ENCODE measurements at places on chromosomes 5 and 9.

DNA sequence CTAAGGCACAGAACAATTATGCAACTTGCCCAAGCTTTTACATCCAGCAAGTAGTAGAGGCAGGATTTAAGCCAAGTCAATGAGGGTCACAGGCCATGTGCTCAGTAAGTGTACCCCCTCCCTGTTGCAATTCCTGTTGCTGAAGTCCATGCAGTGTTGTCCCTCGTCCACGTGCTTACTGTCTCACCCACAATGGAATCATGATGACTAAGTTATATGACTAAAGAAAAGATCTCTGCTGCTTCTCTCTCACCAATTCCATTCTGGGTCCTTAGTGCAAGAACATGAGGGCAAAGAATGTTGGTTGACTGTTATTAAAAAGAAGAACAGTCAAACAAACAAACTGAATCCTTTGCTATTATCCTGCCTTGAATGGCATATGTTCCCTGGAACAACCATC is 233.6 kb upstream of the SLC24A2 start:
- no peak for DNase-seq

DNA sequence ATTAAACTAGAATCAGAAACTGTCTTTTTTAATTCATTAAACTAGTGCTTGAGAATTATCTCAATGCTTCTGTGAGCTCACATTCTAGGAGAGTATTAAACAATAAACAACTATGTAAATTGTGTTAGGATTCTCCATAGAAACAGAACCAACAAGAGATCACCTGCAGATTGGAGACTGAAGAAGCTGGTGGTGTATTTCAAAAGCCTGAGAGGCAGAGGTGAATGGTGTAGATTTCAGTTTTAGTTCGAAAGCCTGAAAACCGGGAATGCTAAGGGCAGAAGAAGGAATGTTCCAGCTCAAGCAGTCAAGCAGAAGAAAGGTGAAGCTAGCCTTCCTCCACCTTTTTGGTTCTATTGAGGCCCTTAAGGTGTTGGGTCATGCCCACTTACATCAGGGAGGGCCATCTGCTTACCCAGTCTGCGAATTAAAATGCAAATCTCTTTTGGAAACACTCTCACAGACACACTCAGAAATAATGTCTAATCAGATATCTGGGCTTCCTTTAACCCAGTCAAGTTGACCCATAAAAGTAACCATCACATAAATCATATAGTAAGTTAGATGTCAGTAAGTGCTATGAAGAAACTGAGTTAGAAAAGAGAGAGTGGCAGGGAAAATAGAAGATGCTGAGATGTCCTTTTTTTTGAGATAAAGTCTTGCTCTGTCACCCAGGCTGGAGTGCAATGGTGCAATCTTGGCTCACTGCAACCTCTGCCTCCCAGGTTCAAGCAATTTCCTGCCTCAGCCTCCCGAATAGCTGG is 291.5 kb downstream of the ARRDC3 start:
- DNase-seq: no peak

DNA sequence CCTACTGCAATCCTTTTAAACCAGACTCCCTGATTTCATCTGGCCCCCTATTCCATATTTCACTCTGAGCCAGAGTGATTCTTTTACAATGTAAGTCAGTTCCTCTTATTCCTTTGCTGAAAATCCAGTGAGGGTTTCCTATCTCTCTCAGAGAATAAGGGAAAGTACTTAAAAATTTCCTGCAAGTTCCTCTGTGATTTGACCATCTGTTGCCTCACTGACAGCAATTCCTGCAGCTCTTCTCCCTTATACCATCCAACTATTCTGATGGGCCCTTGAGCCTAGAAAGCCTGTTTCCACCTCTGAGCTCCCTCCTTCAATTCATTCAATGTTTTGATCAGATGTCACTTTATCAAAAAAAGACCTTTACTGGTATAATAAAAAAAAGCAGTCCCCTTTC is 317.1 kb upstream of the CCNH start:
- no peak for DNase-seq

DNA sequence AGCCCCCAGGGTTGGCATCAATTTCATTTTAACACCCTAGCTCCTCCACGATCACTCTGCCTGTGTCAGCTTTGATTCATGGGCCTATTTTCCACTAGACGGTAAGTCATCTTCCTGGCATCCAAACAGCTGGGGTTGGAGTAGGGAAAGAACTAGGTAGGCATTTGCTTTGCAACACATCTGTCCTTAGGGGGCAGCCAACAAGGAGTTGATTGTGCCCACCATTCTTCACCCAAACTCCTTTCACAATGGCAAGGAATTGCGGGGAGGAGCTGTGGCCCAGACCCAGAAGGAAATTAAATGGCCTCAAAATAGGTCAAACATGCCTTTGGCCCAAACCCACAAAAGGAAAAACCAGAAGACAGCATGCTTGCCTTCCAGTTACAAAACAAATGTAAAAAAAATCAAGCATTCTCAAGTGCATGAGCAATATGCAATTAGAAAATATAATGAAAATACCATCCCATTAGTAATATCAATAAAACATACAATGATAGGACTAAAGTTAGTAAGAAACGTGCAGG is 71.8 kb downstream of the NRG2 start:
- DNase-seq: no peak

DNA sequence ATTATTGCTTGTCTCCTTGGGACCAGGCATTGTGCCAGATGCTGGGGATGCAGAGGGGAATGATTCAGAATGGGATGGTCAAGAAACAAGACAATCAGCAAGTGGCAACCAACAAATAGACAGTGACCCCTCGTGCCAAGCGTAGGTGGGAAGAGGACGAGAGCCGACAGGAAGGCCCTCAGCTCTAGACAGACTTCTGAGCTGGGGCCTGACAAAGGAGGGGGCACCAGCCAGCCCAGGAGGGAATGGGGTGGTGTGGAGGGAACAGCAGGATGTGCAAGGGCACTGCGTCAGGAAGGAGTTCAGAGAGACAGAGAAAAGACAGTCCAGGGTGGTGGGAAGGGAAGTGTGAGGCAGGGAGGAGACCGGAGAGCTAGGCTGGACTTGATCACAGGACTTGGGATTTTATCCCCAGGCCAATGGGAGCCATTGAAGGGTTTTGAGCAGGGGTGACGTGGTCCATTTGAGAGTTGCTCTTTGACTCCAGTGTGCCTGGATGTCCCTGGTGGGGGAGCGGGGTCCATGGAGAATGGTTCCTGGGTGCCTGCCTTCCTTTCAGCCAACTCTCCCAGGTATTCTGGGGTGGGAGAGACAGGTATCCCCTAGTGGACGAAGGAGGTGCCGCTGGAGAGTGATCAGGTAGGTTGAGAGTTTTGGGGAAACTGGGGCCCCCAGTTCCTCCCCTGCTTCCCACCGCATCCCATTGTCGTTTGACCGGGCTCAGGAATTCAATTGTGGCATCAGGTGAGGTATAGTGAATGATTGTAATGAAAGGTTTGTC is 79.3 kb upstream of the ZNF618 start:
- DNase-seq: no peak

- no peak for DNase-seq
Observed at GRCh38 chr9:89219637-89220036, 41.0 kb upstream of the SHC3 start.

DNA sequence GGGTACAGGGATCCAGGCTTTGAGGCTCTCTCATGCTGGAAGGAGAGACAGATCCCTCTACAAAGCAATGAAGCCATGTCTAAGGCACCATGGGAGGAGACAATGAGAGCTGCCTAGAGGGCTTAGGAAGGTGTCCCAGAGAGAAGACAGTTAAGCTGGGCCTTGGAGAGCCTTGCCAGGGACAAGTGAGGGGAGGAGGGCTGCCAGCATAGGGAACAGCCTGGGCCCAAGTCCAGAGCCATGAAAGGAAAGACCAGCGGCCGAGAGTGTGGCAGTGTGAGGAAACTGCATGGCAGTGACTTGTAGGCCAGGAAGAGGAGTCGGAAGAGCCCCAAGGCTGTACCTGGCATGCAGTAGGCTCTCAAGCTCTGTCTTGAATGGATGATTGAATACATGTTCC is 88.5 kb downstream of the PSD2 start:
- no peak for DNase-seq

GRCh38 chr9:114989600-114990410 is 59.4 kb upstream of the TNFSF8 start:
- DNase-seq: no peak

Measured in activated naive CD8-positive, alpha-beta T cell treated with anti-CD3 and anti-CD28 coated beads, Interleukin-2, amount 50 U/mL, for 16 hours (primary cell).